ENCODE measurements at places on chromosomes 11 and 22. TPM values are rescaled to one million over a fixed set of nuclear protein-coding genes. Genes with fewer than 3 reads are reported as not detected.

SMC1B gene
- total RNA-seq, result not detected

TBX1 gene
- 0.65 TPM for total RNA-seq

MS4A7 gene
- total RNA-seq, result not detected

KCNC1 gene
- total RNA-seq, result not detected

IL18 gene
- total RNA-seq, result 4.1 TPM

OR4X1 gene
- total RNA-seq, result not detected

TALDO1 gene
- total RNA-seq, result 172 TPM

MUC6 gene
- total RNA-seq, result not detected

MYBPC3 gene
- total RNA-seq, result not detected

IRAG1 gene
- 0.64 TPM for total RNA-seq

SPCS2 gene
- total RNA-seq, result 49.0 TPM
